ENCODE measurements at places on chromosomes 16 and 17.

DNA sequence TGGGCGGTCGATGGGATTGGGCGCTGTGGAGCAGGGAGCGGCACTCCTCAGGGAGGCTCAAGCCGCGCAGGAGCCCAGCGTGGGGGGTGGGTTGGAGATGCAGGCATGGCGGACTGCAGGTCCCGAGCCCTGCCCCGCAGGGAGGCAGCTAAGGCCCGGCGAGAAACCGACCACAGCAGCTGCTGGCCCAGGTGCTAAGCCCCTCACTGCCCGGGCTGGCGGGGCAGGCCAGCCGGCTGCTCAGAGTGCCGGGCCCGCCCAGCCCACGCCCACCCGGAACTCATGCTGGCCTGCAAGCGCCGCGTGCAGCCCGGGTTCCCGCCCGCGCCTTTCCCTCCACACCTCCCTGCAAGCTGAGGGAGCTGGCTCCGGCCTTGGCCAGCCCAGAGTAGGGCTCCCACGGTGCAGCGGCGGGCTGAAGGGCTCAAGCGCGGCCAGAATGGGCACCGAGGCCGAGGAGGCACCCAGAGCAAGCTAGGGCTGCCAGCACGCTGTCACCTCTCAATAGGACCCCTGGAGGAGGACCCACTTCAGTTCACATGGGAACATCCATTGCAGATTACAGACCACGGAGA, 20.5 kb upstream of the METTL16 start:
- DNase-seq = no peak

GRCh38 chr17:5631958-5632590, 47.8 kb upstream of the NLRP1 start:
- no peak for DNase-seq

DNA sequence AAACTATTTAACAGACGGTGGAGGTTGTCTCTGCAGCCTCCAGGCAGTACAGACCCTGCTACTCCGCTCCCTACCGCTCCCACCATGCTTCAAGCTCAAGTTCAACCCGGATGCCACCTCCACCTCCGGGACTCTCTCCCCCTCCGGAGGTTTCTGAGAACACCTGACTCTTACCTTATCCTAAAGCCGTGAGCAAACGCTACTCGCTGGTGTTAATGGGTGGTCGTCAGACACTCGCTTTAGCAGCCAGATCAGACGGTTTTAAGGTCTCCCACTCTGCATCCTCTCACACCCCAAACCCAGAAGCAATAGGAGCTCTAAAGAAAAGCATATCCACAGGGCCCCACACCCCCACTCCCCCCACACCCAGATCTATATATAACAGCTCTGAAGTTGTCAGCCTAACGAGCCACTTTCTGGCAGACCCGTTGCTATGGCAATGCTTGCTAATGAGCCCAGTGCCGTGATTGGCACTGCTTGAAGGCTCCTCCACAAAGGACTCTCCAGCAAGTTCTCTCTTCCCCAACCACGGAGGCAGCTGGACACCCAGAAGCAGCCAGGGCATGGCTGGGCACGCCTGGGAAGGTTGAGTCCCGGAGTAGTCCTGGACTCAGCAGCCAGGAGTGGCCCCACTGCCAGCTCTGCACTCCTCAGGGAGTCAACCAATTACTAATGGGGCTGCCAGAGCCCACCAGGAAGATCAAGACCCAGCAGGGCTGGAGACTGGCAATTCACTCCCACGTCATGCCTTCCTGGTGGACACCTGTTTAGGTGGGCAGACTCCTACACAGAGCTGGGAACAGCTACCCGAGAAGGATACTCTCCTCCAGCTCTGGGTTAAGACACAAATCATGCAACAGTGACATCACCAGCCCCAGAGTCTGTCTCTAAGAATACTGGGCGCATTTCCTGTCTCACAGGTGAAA, 121.2 kb upstream of the RCVRN start:
- DNase-seq = no peak

- DNase-seq = no peak
Measured at GRCh38 chr16:13153696-13154095, 252.3 kb downstream of the SHISA9 start.

DNA sequence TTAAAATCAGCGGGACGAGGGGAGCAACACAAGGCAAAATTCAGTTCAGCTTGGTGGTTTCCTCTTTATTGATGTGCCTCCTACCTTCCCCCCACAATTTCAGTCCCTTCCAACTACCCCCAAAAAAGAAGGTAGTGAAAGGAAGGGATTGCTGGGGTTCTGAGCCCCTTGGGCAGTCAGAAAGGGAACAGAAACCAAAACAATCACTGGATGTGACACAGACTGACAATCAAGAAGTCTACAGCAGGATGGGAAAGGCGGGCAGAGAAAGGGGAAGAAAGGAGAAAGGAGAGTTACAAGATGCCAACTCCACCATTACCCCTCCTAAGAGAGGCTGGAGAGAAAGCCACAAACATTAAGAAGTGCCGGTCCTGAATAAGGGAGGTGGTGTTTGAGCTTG, 1.1 kb upstream of the PHF23 start:
- DNase-seq = no peak

DNA sequence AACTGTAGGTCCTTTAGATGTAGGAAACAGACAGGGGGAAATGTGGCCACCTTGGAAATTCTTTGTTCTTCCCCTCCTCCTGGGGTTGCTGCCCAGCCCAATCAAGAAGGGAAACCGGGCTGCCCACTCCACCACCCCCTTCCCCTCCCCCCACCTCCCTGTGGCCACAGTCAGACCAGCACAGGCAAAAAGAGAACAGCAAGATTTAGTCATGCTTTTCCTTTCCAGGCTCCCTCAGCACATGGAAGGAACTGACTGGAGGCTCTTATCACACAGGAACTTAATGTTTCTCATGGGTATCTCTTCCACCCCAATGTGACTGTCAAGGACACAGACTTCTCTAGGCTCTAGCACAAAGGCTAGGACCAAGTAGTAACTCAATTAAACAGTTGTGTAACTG, 3.0 kb upstream of the CCL1 start:
- no peak for DNase-seq
